ENCODE measurements at places on chromosomes 13 and 19. TPM values are rescaled to one million over a fixed set of nuclear protein-coding genes. Genes with fewer than 3 reads are reported as not detected.

Gene TNFSF11
- not detected for total RNA-seq

GRCh38 chr19:48135411-48135810 is 24.8 kb upstream of the PLA2G4C start:
- no peak for DNase-seq

Gene WDR62
- total RNA-seq, result 25.5 TPM

DNA sequence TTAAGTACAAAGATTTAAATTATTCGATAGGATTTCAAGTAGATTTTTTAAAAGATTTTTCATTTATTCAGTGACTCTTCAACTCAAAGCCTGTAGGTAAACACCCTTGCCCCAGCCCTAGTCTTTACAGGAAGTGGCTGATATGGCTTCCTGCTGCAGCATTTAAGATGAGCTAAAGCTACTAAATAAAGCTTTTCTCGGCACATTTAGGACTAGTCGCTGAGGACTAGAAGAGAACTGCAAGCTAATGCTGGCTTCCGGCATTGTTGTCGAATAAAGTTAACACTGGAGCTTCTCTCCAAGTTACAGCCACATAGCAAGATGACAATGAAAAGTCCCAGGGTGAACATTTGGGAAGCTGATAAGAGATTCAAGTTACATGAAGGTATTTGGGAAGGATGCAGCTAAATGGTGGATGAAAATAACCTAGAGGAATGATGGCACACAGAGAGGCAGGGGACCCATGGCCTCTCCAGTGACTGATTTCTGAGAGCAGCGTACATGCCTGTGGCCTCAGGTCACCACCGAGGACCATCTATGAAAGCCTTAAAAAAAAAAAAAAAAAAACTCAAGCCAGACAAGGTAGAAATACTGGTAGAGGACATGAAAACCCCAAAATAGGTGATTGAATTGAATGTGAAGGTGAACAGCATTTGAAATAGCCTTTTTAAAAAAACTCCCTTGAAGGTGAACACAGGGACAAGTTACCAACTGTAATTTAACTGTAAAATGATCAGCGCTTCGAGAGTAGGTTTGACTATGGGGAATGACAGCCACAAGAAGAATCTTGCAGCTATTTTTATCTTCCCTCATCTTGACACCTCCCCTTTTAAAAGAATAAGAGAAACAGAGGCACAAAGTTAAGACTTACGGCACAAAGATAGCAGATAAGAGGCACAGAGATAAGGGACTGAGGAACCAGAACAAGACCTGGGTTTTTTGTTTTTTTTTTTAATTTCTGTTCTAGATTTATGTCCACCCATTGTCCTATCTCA is 155.4 kb downstream of the DCT start:
- DNase-seq, result no peak

Gene POGLUT2
- total RNA-seq, result 3.2 TPM

GRCh38 chr13:98944336-98944735 is 33.5 kb downstream of the DOCK9 start:
- DNase-seq, result no peak

GRCh38 chr19:13208672-13209483 is 58.7 kb downstream of the IER2 start:
- peak; percentile 70 for DNase-seq

Gene SIGLECL1
- total RNA-seq, result not detected

DNA sequence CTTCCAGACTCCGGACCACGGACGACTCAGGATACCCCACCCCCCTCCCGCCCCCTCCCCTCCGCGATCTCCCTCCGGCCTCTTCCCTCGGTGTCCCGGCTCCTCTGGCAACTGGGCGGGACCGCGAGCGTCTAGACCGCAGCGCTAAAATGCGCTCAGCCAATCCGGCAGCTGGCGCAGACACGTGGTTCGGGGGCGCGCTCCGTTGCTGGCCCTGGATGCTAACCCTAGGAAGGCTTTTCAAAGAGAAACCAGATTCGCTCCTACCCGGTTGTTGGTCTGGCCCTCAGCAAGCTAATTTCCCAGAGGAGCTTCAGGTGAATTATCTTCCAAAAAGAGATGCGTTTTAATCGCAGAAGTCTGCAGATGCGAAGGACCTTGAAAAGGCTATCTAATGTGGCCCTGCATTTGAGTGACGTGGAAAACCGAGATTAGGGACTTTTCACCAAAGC is at the start of gene DZIP1:
TSS of gene DZIP1 (minus strand) at position 106 of the 452 bp plus-strand sequence. CDS start 2,677 bp downstream, outside the sequence.
- peak; percentile 90 for DNase-seq

Gene CPB2
- total RNA-seq, result not detected

Gene CYP2F1
- not detected for total RNA-seq

- no peak for DNase-seq
Observed at GRCh38 chr19:45876161-45876410, 9.9 kb downstream of the IRF2BP1 start.

- no peak for DNase-seq
Observed at GRCh38 chr13:76349700-76350099, 536.5 kb downstream of the KCTD12 start.

DNA sequence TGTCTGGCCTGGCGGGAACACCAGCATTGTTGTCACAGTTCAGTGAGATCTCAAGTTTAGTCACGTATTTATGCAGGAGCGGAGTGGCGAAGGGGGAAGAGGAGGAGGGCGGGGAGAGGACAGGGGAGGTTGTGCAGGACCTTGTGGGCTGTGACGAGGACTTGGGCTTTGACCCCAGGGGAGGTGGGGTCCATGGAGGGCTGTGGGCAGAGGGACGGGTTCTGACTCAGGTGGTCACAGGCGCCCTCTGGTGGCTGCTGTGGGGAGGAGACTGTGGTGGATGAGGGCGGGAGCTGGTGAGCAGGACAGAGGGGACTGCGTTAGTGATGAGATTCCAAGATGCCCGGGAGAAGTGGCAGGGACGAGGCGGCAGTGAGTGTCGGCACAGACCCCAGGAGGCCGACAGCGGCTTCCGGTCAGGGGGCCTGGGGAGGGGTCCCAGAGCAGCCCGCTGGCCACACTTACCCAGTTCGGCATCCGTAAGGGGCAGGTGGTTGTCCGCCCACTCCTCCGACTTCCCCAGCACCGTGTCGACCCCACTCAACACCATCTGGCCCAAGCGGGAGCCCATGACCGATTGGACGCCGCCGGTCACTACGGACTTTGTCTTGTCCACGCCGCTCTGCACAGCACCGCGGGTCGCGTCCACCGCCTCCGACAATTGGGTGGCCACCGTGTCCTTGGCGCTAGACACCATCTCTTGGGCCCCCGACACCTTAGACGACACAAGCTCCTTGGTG is 15.7 kb downstream of the PLIN3 start:
- DNase-seq, result peak; percentile 87

DNA sequence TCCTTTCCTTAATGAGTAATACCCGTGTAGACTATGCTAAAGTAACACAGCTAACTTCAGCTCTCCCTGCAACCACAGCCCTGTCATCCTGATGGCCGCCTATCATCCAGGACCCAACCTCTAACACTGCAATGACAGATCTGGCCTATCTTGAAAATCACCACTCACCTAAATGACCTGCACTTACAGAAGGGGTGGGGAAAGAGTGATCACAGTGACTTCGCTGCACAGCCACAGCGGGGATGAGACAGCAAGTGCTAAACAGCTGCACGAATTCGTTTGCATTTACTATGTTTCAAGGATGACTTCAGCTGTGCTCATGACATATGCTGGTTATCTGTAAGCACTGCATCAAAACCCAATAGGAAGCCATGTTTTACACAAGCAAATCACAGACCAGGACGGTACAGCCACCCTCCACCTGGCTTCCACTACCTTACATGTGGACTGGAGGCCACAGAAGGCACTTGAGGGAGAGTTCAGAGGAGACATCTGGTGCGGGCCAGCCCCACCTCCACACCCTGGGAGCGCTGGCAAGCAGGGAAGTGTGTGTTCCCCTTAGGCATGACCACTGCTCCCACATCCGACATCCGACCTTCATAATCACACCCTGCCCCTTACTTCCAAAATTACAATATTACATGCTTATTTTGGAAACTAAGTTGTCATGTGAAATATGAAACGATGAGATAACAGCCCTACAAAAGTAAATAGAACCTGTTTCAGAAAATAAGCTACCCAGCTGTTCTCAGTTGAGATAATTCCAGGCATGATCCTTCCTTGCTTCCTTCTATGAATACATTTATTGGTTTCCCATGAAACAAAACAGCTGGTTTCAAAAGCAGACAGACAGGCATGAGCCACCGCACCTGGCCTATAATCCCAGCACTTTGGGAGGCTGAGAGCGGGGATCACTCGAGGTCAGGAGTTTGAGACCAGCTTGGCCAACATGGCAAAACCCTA is 95.7 kb downstream of the STK24 start:
- DNase-seq, result no peak

GRCh38 chr19:7492142-7492541 is 3.3 kb upstream of the PEX11G start:
- peak; percentile 20 for DNase-seq

Gene TLE2
- total RNA-seq, result 58.6 TPM

Gene TSSK6
- total RNA-seq, result 0.32 TPM

- DNase-seq, result no peak
Observed at GRCh38 chr13:111415246-111415645, 94.8 kb downstream of the TEX29 start.

DNA sequence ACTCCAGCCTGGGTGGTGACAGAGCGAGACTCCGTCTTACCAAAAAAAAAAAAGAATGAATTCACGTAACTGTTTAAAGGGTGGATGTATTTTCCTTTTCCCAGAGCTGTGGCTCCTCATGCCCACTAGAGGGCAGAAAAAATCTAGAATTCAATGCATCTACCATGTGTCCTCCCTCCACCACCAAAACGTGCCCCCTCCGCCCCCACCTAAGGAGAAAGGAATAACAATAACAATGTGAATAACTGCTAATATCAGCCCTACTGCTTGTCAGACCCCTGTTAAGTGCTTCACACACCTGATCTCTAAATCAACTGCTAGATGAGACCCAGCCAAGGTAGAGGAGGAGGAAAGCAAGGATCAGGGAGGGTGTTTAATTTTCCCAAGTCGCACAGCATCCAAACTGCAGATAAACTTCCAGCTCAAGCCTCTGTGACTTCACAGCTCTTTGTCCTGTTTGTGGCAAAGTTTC is 20.2 kb upstream of the PNMA8B start:
- no peak for DNase-seq

- DNase-seq, result no peak
Observed at GRCh38 chr13:101453784-101454201, 1.3 kb downstream of the ITGBL1 start.

DNA sequence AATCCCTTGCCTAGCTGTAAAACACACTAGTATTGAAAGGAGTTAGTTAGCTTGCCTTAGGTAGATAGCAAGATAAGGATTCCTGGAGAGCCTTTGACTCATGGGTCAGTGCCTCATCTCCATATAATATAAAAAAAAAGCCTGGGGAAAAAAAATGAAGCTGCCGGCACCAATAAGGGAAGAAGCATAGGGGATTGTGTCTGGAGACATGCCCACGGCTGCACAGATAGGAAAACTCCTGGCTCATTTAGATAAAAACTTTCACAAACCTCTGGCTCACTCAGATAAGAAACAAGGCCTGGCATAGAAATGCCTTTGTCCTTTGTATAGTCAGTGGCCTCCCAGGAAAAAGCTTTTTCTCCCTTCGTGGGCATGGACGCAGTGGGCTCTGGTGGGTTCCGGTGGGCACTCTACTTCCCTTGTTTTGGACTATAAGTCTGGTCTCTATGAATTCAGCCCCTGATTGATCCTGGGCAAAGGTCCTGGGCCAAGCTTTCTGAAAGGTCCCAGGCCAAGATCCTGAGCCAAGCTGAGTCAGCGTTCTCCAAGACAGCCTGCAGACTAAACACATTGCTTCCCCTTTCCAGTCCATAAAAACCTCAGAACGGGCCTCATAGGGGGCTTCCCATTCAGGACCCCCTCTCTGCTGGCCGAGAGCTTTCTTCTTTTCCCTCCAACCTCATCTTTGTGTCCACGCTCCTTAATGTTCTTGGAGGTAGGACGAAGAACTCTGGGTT is 4.9 kb upstream of the OR7A17 start:
- DNase-seq, result no peak

Gene ADAMTS10
- total RNA-seq, result 10.0 TPM

GRCh38 chr19:34201133-34201532 is 28.8 kb downstream of the LSM14A start:
- no peak for DNase-seq

DNA sequence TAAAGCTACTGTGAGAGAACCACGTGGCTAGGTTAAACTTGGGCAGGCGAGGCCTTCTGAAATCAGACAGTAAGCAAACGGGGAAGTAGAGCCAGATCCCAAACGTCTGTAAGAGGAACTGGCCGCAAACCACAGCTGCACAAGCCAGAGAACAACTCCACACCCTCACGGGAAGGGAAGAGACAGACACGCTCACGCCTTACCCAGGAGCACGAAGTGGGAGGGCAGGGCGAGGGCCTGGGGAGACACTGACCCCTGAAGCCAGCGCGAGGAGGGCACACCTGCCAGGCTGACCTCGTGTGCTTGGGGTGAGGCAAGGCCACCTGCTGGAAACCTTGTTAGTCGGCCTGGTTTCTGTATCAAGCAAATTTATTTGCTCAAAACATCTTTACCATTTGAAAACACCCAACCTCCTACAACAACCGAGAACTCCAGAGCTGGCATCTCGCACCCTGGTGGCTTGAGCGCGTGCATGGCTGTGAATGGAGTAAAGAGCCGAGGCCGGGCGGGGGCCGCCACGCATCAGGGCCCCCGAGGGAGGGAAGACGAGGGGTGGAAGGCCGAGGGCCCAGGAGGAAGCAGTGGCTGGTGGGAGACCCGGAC is 7.3 kb downstream of the POLR2E start:
- DNase-seq, result peak; percentile 88

Gene FFAR2
- total RNA-seq, result 0.32 TPM

DNA sequence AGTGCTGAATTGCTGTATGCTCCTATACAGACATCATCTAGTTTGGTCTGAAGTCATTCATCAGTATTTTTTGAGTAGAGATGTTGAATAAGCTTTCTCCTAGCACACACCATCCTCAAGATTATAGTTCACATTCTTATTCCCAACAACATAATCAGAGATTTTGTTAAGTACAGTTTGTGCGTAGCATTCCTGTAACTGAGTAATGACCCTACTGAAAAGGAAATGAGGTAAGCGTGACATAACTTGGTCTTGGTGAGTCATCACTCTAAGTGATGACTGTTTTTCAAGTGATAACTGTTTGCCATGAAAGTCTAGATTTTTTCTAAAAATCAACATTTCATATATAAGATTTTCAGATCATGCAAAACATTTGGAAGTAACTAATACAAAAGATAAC is 18.5 kb upstream of the FAM216B start:
- no peak for DNase-seq

DNA sequence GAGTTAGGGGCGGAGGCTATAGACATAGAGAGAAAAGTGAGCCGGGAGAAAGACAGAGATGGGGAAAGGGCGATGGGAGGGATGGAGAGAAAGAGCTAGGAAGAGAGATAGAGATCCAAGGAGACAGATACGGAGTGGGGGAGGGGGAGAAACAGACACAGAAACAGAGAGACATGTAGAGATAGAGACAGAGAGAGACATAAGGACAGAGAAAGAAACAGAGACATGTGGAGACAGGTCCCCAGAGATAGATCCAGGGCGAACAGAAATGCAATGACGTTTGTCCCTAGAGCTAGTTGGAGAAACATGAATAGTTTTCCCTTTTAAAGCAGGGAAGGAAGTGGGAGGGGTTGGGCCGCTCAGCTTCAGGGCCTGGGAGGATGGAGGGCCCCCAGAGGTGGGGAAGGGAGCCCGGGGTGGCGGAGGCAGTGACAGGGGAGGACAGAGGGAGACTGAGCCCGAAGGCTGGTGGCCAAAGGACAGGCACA is 4.6 kb downstream of the PPP1R14A start:
- DNase-seq, result peak; percentile 77

- no peak for DNase-seq
Observed at GRCh38 chr13:111431206-111431605, 110.8 kb downstream of the TEX29 start.
